ENCODE measurements at places on chromosomes 7 and 10. TPM values are rescaled to one million over a fixed set of nuclear protein-coding genes. Genes with fewer than 3 reads are reported as not detected.

GRCh38 chr7:74289659-74290552 is 699 bp downstream of the CLIP2 start:
- no peak for DNase-seq

Gene GRM3
- not detected for total RNA-seq

DNA sequence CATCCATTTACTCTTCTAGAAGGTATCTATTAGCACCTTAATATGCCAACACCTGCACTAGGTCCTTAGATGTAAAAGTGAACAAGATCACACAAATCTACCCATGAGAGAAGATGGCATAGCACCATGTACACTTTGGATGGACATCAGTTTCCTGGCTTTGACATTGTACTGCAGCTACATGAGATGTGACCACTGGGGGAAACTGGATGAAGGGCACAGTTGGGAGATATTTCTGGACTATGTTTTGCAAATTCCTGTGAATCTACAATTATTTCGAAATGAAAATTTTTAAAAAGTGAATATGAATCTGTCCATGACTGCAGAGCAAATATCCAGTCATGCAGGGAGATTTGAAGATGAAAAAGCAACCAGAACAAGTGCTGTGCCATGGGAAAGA is 124.5 kb downstream of the PRKCQ start:
- no peak for DNase-seq

DNA sequence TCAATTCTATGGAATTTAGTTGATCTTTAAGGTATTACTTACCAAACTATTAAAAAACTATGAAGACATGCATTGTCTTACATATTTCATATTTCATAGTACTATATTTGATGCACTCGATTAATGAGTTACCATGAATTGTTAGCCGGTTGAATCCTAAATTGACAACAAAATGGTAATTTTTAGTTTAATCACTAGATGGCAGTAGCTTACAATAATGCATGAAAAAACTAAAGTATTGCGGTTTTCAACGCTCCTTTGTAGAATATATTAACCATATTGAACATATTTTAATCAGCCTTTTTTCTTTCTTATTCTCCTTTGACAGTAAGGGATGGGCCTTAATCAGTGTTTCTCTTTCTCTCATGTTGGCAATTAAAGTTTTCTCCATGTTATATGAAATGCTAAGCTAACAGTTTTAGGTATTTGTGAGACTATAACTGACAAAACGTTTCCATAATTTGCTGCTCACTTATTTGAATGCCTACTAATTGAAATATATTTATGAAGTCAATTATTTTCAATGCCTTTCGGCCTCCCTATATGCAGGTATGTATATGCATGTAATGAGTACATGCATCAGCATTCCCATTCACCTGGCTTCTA is 48.5 kb upstream of the ARL4A start:
- DNase-seq: no peak

DNA sequence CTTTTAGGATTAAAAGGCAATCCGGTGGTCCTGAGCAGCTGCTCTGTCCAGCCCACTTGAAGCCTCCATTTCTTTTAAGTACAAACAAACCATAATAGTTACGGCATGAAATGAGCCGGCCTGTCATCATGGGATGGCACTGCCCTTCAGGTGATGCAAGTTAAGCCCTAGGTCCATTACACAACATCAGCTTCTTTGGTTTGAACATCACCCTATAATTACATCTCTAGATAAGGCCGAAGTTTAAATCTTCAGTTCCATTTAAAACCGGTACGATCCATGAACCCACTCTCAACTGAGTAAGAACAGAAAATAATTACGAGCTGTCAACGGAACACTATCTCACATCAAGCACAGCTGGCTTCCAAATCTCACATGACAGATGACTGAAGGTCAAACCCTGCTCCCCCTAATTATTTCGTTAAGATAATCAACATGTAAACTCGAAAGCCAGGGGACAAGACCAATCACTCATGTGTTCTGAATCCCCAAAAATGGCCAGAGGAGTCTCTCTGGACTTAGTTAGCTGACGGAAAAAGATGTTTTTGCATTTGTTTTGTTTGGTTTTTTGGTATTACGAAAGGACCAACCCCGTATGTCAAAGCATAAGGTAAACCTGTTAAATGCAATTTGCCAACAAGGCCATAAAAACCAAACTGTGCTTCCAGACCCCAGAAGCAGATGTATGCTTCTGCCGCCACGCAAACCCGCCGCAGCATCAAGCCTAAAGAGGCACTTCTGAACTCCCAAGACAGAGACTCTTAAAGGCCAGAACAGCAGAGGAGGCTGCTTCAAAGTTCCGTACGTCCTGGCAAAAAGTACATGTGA is 10.8 kb downstream of the GNA12 start:
- no peak for DNase-seq
